ENCODE measurements at places on chromosomes 3 and 15.

- no peak for DNase-seq
Observed at GRCh38 chr3:148211725-148212124, 486.0 kb upstream of the AGTR1 start.

DNA sequence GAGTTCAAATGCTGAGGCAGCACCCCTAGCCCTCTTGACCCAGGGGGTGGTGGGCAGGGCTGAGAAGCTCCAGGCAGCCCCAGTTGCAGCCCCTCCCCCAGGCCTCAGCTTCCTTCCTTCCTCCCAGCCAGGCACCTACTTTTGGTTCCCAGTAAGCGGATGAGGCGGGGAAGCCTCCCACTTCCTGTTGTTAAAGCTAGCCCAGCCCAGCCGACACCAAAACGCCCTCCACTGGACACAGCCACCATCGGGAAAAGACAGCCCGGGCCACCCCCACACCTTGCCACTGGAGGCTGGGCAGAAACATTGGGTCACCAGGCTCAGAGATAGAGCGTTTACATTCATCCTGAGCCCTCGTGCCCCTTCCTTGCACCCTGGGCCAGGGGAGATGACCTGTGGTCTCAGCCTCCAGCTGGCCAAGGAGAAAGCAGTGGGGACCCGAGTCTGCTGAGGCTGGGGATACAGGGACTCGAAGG lies 3.5 kb downstream of the DUSP7 start:
- peak; percentile 23 for DNase-seq

DNA sequence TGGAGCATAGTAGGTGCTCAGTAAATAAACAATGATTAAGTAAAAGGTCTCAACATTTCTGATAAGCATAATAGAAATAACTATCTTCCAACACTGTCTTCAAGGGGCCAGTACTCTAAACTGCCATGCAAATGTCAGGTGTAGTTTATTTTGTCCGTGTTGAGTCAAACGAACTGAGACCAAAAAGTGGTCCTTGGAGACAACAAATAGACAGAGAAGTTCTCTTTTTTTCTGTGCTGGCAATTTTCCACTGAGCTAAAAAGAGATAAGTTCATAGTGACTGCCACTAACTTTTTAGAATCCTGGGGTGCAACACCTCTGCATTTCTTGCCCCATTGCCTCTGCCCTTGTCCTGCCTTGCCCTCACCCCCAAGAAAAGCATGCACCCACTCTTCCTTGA lies 14.7 kb upstream of the MBNL1 start:
- DNase-seq: no peak

DNA sequence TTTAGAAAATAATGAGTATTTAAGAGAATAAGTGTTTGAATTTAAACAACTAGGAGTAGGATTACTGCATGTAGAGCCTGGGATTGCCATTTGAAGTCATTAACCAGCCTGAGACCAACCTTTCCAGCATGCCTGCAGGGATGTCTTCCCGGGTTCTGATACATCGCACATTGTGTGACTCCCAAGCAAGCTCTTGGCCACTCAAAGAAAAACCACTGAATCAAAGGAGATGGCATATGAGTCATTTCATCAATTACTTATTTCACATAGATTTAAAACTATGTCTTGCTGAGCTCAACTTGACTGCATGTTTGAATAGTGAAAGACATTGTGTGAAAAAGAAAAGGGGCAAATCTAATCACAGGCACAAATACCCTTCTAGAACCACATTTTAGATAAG lies 15.0 kb upstream of the THBS1 start:
- no peak for DNase-seq

DNA sequence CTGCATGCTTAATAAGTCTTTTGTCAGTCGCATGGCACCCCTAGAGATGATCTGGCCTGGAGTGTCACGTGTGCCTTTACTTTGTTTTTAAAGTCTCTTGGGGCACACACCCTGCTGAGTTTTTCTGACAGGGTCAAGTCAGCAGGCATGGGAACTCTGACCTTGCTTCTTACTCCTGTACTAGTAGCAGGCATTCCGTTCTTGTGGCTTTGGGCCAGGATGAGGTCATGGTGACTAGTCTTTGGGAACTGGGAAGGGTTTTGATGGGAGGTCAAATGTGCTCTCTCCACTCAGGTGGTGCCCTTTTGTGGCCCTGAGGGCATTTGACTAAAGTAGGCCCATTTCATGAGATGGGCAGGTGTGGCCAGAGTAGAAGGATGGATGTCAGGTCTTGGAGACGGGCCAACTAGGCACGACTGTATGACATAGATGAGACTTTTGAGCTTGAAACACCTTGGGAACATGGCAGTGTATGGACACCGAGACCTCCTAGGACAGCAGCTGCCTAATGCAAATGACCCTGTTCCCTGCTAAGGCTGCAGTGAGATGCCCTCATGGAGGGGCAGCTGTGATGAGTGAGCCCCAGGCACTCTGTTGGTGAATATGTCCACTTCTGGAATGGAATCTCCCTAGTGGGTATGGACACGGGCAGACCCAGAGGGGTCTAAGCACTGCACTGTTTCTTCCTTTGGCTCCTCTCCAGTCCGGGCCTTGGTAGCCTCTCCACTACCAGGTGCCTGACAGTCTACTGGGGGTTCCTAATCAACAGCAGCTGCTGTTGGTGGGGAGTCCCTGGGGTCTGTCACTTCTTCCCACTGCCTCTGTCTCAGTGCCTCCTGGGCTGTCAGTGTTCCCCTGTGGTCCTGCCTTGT lies 16.4 kb downstream of the SRPRB start:
- no peak for DNase-seq

GRCh38 chr15:57500979-57501576 lies 90.6 kb upstream of the MYZAP start:
- no peak for DNase-seq

DNA sequence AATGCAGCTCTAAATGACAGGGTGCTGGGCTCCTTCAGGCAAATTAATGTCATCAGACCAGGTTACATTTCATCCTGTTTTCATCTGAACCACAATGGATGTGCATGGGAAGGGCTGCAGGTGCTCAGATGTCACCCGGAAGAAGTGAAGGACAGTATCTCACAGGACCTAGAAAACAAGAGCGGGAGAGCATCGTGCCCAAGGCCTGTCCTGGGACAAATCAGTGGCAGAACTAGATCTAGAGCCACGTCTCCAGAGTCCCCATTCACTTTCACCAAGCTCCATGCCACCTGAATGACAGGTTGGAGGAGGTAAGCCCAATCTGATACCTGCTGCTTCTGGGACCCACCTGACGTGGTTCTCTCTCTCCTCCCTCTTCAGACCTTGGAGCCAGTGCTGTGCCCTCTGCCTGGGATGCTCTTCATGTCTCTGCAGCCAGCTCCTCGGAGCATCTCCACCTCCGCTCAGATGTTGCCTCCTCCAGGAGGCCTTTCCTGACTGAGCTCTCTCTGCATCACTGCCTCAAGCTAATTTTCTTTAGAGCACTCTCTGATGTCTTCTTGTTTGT lies 77.3 kb downstream of the CPN2 start:
- DNase-seq: no peak

DNA sequence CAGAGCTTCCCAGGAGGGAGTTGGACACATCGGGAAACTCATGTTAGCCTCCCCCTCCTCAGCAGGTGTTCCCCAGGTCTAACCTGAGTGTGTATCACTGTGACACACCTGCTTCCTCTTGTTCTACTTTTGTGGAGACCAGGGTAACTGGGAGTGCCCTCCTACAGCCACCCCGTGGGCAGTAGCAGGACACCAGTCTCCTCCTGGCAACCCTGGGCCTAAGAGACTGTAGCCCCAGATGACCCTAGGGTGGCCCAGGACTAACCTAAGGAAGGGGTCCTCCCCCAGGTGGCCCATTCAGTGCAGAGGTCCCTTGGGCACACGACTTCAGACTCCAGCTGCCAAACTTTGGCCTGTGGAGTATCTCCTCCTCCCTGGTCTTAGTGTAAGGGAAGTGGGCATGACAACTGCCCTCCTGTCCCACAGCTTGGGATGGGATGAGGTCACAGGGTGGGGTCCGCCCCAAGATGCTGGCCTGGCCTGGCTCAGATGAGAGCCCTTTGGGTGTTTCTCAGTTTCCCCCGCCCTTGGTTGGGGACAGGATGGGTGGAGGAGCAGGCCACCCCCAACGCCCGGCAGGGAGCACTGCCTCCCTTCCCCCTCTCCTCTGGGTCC lies 4.8 kb downstream of the CSK start:
- DNase-seq: no peak

- DNase-seq: no peak
Observed at GRCh38 chr3:194939949-194940770, 254.5 kb downstream of the FAM43A start.

GRCh38 chr3:49327485-49327884 lies 12.4 kb downstream of the USP4 start:
- no peak for DNase-seq

- DNase-seq: no peak
Observed at GRCh38 chr3:33758281-33758680, 40.1 kb upstream of the PDCD6IP start.

Measured in esophagus squamous epithelium (tissue), 5 donors.